ENCODE measurements at places on chromosomes 6 and 20. TPM values are rescaled to one million over a fixed set of nuclear protein-coding genes. Genes with fewer than 3 reads are reported as not detected.

DNA sequence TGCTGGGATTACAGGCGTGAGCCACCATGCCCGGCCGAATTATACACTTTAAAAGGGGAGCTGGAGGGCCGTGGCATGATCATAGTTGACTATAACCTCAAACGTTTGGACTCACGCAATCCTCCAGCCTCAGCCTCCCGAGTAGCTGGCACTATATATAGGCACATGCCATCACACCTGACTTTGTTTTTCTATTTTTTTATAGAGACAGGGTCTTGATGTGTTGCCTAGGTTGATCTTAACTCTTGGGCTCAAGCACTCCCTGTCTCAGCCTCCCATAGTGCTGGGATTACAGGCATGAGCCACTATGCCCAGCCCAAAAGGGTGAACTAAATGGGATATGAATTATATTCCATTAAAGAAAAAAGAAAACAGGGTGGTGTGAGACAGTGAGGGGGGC is 7.8 kb downstream of the PTGIS start:
- no peak for DNase-seq

- peak; percentile 73 for DNase-seq
These were observed 25.0 kb downstream of the TAF8 start for GRCh38 chr6:42075159-42075838.

DNA sequence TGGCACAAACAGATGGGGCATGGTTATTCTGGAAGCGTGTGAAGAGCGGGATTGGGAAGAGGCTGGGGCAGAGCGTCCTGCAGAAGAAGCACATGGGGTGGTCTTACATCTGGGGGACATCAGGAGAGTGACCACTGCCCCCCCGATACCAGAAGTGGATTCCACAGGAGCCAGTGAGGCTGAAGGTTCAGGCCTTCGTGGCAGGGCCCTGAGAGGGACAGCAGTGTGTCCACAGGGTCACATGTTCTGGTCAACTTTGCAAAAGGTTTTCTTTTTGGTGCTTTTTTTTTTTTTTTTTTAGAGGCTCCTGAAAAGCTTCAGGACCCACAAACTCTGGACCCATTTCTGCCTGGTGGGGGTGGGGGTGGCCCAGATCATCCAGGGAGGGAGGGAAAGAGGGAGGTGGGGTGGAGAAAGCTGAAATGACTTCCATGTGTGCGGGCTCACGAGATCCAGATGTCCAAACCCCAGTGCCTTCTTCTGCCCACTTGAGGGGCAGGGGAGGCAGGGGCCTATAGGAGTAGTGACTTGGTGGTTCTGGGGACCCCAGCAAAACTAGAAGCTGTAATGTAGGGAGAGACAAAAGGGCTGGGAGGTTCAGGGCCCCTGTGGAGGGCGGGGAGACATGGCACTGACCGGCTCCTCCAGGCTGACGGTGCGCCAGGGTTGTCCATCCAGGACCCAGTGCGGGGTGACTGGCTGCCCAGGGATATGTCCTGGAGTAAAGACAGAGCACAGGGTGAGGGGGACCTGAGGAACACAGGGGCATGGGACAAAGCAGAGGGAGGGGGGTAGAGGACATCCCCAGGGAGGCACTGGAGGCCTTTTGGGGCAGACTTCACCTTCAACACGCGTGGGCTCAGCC is 2.7 kb downstream of the ADAM33 start:
- DNase-seq, result no peak

DNA sequence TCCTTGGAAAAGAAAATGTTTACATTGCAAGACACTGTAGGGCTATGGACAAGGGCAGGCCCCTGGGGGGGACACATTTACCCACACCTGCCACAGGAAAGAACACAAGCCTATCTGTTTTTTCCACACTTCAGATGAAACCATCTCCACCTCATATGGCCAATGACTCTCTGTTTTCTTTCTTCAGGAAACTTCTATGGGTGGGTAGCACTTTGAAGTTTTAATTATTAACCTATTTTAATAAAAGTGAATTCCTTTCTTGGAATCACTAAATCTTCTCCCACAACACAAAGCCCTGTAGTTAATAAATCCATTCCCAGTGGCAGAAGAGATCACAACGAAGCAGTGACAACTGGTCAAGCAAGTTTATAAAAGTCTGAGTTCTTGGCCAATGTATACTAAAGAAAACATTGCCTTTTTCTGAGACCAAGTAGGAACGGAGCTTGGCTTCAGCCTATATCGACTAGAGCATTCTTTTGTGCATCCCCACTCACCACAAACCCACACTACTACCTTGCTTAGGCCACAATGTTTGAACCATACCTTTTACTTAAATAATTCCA is 125.1 kb upstream of the CARMIL1 start:
- no peak for DNase-seq

- DNase-seq, result no peak
These were observed 82.8 kb downstream of the SLC23A2 start for GRCh38 chr20:4918473-4918872.

DNA sequence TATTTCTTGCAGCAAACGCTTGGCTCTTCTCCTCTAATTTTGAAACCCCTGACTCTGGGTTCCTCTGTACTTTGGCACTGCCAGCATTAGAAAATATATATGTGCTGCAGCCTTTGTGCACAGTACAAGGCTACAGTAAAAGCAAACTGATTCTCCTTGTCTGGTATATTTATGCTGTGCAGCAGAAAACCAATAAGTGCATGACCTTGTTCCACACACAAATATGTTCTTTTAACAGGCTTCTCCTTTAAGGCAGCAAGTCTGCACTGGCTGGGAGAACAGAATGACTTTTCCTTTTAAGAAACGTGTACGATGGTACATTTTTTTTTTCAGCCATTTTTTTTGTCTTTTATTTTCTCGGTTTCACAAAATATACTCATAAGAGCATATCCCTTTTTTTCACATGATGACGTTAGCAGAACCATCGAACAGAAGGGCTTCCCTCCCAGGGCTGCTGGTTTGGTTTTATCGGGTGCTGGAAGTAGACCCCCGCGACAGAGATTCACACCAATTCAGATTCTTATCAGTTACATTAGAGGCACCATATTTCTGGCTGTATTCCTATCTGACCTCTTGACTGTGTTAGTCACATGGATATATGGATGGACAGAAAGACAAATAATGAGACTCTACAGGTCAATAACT is 129.9 kb upstream of the ARID1B start:
- DNase-seq, result no peak

GRCh38 chr20:53967527-53967926 is 102.9 kb downstream of the BCAS1 start:
- no peak for DNase-seq

DNA sequence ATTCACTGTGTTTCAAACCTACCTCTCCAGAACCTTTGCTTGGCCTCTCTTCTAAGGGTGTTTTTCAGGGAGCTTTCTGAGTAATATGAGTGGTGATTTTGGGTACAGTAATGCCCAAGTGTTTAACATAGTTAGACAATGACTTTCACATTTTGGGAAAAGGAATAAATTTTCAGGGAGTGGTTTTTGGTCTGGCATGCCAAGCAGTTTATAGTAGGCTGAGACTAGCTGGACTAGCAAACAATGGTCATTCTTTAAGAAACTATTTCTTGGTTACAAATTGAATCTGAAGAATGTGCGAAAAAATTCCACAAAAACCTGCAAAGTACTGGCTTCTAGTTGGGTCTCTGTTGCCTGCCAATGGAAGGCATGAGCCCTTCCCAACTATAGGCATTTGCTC is 15.4 kb downstream of the FNDC1 start:
- no peak for DNase-seq

DNA sequence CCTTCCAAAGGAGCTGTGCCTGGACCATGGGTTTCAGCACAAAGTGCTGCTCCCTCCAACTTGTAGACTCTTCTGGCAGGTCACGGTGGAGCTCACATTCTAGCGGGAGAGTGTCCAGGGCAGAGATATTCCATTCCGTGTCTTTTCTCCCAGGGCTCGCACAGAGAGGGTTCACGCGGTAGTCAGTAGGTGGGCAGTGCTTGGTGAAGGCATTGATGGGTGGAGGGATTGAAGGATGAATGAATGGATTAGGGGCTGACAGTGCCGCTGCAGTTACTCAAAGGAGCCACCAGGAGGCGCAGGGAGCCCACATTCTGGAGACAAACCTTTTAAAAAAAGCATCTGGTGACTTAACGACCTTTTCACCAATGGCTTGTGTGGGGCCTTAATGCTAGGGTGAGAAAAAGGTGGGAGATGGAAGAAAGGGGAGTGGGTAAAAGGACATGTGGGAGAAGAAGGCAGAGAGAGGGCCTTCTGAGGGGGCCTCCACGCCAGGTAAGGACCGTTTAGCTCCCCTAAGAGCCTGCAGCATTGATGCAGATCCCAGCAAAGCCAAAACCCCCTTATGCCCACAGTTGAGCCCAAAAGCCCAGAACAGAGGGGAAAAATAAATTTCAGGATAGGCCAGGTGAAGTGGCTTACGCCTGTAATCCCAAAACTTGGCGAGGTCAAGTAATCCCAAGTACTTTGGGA is 17.5 kb upstream of the FAM110A start:
- DNase-seq, result peak; percentile 70

GRCh38 chr20:23820493-23820892 is 6.0 kb downstream of the CST2 start:
- DNase-seq, result no peak

- no peak for DNase-seq
These were observed 13.9 kb downstream of the TRAM2 start for GRCh38 chr6:52562911-52563310.

DNA sequence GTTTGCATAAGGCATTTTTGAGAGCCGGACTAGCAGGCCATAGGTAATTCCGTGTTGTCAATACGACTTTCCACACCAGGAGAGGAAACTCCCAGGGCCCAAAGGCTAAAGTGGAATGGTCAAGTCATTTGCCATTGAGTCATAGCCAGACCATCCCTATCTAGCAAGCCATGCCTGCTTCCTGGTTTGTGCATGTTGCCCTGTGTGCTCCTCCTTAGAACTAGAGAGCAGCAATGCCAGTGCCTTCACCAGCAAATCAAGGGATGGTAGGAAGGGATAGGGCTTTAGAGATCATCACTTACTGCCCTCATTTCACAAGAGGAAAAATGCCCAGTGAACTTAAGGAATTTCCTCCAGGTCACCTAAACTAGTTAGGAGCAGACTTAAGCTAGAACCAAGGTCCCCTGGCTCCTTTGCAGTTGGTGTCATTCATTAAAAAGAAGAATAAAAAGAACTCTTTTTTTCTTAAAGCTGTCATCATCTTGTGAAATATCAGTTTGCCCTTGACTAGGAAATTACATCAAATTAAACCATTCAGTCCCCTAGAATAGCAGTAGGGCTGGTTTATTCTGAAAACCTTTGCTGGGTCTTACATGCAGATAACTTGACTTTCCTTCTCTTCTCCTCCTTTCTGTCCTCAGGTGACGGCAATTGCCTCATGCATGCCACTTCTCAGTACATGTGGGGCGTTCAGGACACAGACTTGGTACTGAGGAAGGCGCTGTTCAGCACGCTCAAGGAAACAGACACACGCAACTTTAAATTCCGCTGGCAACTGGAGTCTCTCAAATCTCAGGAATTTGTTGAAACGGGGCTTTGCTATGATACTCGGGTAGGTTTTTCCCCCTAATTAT is 7.4 kb downstream of the TNFAIP3 start:
- DNase-seq, result no peak

DNA sequence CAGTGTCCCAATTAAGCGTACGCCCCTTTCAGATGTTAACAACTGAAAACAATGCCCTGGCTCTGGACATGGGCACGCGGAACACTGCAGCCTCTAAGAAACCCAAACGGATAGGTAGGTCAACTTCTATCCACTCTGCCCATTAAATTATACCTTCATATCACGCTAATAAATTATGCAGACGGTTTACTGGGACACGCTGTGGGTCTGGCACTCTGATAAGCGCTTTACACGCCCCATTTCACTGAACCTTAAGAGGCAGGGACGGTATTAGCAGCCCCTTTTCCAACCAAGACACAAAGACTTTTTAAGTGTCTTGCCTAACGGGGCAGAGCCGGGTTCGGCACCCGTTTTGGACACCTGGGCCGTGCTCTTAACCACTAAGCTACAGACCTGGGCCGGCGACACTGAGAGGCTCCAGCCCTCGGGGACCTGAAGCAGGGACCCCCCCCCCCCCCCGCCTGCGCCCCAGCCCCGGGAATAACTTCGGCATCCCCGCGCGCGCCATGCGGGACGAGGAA is 744 bp downstream of the STAU1 start:
- DNase-seq, result peak; percentile 66

- DNase-seq, result no peak
These were observed 78.4 kb downstream of the AHI1 start for GRCh38 chr6:135419162-135419561.

DNA sequence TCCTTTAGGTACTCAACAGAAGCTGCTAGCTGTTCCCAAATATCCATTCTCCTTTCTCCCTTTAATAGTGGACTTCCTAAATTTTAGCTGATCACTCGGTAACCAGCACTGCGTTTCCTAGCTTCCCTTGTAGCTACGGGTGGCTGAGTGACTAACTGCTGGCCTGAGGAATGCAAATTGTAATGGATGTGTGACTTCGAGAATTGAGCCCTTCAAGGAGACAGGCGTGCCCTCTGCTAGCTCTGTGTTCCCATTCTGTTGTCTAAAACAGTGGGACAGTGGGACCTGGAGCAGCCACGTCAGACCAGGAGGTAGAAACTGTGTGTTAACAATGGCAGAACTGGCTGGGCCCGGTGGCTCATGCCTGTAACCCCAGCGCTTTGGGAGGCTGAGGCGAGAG is 56.5 kb downstream of the SCML4 start:
- no peak for DNase-seq

GRCh38 chr20:10686356-10687133 is 12.7 kb upstream of the JAG1 start:
- DNase-seq, result no peak

DNA sequence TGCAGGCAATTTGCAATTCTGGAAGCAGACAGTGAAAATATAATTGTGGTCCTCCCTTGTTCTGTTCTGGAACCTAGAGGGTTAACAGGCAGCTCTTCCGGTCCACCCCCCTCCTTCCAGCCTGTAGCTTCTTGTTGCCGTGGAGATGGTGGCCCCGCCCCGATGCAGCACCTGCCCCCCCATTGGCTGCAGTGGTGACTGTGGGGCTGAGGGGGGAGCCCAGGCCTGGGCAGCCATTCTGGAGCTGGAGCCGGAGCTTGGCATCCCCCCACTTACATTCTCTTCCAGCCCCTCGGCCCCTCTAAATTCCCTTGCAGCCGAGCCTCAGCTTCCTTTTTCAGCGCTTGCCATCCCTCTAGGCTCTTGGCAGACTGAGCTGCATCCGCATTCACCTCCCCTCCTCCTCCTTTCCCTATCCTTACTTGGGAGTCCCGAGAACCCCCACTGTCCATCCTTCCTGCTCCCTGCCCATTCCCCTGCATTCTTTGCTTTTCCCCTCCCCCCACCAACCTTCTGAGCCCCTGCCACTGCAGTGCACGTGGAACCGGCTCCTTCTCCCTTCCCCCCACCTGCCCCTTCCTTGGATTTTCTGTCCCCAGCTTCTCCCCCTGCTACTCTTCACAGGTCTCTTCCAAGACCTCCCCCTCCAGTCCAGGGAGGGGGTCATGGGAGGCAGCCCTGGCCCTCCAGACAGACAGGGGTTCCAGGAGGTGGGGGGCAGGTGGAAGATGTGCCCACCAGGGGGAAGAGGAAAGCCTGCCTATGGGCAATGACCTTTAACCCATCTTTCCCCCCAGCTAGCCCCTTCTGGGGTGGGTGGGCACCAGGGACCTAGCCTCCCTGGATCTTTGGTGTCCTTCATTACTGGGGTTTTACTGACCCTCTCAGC is 11.4 kb downstream of the SYNGAP1 start:
- peak; percentile 75 for DNase-seq

Gene EMILIN3
- total RNA-seq, result 0.12 TPM

Gene LPA
- not detected for total RNA-seq

Gene PRDM13
- total RNA-seq, result not detected

Gene MAP3K7
- 22.1 TPM for total RNA-seq

All from psoas muscle (tissue), 8 donors.